Retinal pigment epithelial cell (primary cell): ENCODE measurements at places on chromosomes 12 and 14.

GRCh38 chr14:102898776-102899515 is 23.5 kb upstream of the AMN start:
- no peak for DNase-seq

- no peak for DNase-seq
Measured at GRCh38 chr12:49720214-49720613, 13.0 kb upstream of the FMNL3 start.

- peak; percentile 77 for DNase-seq
Measured at GRCh38 chr14:90871605-90872233, 55.5 kb upstream of the TTC7B start.

GRCh38 chr14:31127690-31128089 is 79.9 kb downstream of the HECTD1 start:
- no peak for DNase-seq

DNA sequence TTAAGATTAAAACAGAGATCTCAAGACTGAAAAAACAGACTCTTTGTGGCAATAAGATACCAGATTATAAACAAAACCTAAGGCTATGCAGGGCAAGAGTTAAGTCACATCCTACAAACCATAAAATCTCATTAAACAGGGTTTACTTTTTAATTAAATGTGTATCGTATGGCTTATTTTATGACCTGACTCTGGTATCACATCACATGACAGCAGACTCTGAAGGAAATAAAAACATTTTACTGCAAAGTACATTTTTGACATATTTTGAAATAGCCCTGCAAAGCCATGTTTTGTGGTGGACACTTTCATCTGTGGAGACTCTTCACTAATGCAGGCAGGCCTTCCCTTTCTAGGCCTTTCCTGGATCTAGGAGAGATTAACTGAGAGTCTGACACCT is 327.6 kb upstream of the CLEC14A start:
- DNase-seq, result no peak

GRCh38 chr14:105205673-105206208 is 24.6 kb upstream of the NUDT14 start:
- no peak for DNase-seq

GRCh38 chr12:27936196-27936595 is 36.3 kb downstream of the PTHLH start:
- DNase-seq, result no peak
